ENCODE measurements at places on chromosomes 4 and X.

DNA sequence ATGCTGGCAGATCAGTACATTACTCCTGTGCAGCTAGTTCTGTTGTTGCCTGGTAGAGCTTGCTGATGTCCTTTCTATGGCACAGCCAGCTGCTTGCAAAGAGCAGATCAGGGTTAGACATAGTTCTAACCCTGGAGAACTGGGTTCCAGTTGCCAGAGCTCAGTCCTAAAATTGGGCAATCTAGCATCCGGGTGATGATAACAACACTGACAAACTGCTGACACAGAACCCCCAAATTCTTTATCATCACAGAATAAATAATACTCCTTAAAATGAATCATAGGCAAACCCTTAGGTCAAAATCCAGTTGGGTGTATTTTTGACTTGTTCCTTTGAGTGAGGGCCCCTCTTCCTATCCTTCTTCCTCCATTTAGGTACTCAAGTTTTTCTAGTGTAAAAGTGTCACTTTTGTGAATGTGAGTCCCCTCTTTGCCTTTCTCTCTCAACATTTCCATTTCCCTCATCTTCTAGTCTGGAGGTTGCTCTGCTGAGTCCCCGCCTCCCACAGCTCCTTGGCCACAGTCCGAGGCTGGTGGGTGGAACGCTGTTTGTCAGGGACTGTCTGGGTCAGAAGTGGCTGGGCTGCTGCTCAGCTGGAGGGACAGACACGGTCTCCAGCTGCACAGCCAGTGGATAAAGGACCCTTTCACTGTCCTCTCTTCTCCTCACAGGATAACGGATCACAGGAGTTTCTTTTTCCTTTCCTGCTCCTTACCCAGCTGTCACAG lies 93.6 kb upstream of the RASGEF1B start:
- no peak for DNase-seq

- peak; percentile 52 for DNase-seq
Measured at GRCh38 chrX:110412971-110413726, 54.5 kb downstream of the RTL9 start.

GRCh38 chr4:139736661-139737060 lies 71.0 kb downstream of the MGST2 start:
- DNase-seq: no peak

- DNase-seq: no peak
Measured at GRCh38 chr4:10781805-10782204, 97.2 kb upstream of the CLNK start.

DNA sequence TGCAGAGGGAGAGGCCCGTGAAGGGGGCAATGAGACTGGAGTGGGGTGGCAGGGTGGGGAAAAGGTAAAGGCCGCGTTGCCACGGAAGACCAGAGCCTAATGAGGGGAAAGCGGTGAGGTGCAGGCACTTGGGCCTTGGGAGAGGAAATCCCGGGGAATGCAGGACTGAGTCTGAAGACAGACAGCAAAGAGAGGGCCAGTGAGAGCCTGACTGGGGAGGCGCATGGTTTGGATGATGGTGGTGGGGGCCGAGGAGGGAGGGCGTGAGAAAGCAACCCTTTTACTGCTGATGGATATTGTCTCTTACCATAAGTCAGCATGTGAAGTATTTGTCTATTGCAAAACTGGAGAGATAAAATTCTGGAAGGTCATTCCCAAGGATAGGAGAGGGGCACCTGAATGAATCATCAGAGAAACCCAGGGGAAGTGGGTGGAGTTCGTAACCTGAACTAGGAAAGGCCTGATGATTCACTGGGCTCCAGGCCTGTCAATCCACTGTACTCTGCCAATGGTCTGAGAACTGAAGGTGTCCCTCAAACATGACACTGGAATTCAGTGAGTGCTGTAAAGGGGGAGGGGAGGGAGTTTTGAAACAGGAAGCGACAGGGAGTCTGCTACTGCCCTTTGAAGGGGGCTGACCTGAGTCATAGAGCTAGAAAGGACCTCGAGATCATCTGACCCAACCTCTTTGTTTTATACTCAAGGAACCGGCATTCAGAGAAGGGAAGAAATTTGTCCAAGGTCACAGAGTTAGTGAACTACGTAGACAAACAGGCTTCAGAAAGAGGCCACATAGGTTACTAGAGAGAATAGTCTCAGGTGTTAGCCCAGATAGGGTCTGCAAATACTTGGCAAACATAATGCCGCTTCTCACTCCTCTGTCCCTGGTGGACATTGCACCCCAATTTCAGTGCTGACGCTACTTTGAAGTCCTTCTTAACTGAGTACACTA lies 52.2 kb downstream of the NALF2 start:
- DNase-seq: no peak

DNA sequence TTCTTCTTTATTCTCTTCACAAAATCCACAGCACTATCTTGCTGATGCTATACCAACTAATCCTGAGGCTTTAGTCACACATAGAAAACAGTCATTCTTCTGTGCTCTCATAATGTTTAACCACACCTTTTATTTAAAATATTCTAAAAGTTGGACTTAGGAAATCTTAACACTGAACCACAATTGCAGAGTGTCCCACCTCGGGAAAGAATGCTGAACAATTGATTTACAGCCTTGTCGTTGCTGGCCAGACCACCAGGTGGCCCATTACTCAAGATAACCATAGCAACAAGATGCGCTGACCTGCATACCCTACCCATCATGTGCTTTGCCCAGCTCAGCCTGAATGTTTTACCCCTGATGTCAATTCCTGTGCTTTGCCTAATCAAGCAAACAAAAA lies 100.8 kb downstream of the ARSJ start:
- no peak for DNase-seq

DNA sequence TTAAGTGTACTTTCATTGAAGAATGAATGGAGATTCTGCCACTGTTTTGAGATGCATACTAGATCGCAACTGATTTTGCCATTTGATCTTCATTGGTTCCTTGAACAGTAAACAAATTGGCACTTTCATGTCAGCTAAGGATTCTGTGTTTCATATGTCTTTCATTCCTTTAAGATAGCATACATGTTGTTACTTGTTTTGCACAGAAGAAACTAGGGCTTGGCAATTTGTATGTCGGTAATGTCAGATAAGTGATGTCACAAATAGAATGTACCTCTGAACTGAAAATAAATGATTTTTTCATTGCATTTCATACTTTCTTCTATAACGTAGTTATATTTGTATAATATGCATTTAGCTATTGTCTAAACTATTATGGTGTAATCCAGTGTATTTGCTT lies 73.2 kb upstream of the TENM3 start:
- no peak for DNase-seq

- DNase-seq: no peak
Measured at GRCh38 chr4:101191302-101192098, 155.8 kb downstream of the PPP3CA start.

DNA sequence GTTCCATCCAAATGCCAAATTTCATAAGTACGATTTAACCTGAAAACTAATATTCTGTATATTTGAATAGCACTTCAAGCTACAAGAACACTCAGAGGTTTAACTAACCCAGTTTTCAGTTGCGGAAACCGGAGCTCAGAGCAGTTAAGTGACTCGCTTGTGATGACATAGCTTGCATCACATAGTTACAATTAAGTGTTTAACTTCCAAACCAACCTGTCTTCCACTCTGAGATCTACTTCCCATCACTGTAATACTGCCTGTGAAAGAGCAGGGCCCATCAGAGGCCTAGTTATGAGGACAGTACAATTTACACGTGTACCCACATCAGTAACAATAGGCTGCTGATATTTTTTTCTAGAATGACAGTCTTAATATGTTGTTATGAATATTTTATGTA lies 120.3 kb downstream of the MAD2L1 start:
- no peak for DNase-seq

DNA sequence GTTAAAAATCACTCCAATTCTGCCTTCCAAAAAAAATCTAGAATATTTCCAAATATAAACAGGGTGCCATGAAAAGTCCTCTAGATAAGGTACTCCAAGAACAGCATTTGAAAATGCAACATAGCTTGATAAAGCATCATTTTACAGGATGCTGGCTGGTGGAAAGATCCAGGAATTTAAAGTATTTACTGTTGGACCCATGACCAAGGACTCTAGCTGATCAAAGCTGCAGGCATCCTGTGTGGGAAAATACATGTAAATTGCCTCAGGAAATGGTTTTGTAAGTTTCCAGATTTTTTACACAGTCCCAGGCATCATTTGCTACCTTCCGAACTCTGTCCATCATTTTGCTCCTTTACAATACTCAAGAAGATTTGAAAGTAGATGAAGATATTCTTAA lies 164.4 kb downstream of the GRIA3 start:
- no peak for DNase-seq

Data from CD4-positive, alpha-beta T cell treated with Interferon alpha-2 for 1 hour (primary cell).